ENCODE measurements at places on chromosomes 16 and 17. TPM values are rescaled to one million over a fixed set of nuclear protein-coding genes. Genes with fewer than 3 reads are reported as not detected.

GRCh38 chr17:81685108-81685507 lies 1.3 kb downstream of the HGS start:
- DNase-seq: peak; percentile 74

Gene SLC47A1
- 0.11 TPM for total RNA-seq

GRCh38 chr17:30074730-30075129 lies 41.9 kb upstream of the NSRP1 start:
- DNase-seq: no peak

DNA sequence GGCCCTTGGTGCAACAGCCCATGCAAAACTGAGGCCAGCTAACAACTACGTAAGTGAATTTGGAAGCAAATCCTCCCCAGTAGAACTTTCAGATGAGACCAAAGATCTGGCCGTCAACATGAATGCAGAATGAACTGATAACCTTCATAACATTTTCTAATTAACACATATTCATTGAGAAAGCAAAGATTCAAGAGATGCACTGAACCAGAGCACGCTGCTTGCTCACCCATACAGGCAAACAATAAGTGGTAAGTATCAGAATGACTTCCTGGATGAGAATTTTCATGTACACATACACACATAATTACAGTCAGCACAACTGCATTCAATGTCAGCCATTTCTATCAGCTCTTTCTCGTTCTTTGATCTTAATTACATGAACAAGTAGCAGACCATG lies 30.6 kb downstream of the XYLT1 start:
- no peak for DNase-seq

DNA sequence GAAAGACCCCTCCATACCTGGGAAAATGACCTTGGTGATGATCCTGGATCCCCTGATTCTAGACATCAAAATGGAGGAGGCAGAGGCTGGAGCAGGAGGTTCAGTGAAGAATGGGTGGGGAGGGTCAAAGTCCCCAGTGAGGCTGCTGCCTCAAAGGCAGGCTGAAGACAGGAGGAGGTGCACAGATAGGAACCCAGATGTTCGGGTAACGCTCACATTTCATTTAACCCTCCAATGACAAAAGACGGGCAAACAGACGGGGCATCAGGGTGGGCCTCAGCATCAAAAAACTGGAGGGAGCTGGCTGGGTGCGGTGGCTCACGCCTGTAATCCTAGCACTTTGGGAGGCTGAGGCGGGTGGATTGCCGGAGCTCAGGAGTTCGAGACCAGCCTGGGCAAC lies at the start of gene ANKRD40CL:
TSS of gene ANKRD40CL (minus strand) at position 73 of the 400 bp plus-strand sequence. CDS start 605 bp downstream, outside the sequence.
- no peak for DNase-seq

Measured in activated CD8-positive, alpha-beta T cell treated with anti-CD3 and anti-CD28 coated beads for 36 hours (primary cell).